Activated CD4-positive, alpha-beta memory T cell treated with anti-CD3 and anti-CD28 coated beads, Interleukin-2, amount 10 ng/mL, durations not matched to agents 7 days and 5 days (primary cell): ENCODE measurements at places on chromosomes 3 and 15.

DNA sequence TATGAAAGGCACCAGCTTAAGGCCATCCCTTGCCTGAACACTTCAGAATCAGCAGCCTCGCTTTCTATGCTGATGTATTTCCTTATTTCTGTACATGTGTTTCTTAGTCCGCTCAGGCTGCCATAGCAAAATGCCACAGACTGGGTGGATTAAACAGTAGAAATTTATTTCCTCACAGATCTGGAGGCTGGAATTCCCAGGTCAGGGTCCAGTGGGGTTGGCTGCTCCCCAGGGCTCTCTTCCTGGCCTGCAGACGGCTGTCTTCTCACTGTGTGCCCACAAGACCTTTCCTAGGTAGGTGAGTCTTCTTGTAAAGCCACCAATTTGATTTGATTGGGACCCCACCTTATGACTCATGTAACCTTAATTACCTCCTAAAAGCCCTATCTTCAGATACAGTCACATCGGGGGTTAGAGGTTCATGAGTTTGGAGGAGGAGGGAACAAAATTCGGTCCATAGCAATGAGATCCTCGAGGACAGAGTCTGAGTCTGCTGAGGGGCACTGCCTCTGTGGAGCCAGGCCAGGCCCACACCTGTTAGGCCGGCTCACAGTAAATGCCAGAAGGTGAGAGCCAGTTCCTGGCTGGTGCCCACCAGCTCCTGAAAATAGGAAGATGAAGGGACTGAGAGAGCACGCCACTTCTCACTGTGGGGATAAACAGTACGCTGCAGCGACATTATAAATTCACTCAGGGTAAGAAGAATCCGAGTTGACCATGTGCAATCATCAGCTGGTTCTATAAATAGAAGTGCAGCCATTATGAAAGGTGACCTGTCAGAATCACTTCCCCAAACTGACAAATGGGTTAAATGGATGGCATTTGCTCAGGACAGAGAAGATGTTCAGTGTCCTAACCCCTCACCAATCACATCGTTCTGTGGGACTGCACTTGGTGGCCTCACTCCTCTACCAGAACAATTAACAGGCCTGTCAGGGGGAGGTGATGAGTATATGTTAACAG lies 41.1 kb downstream of the CTXND1 start:
- no peak for DNase-seq

- DNase-seq, result no peak
Observed at GRCh38 chr3:178900029-178900646, 171.5 kb downstream of the ZMAT3 start.

DNA sequence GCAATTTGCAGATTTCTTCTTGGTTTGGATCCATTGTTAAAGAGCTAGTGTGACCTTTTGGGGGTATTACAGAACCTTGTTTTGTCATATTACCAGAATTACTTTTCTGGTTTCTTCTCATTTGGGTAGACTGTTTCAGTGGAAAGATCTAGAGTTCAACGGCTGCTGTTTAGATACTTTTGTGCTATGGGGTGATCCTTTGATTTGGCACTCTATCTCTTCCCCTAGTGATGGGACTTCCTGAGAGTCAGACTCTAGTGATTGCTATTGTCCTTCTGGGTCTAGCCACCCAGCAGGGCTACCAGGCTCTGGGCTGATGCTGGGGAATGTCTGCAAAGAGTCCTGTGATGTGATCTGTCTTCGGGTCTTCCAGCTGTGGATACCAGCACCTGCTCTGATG lies 46.3 kb upstream of the GADL1 start:
- DNase-seq, result no peak

GRCh38 chr3:34377961-34378360 lies 579.5 kb downstream of the PDCD6IP start:
- DNase-seq, result no peak
